ENCODE measurements at places on chromosomes 6 and 20.

DNA sequence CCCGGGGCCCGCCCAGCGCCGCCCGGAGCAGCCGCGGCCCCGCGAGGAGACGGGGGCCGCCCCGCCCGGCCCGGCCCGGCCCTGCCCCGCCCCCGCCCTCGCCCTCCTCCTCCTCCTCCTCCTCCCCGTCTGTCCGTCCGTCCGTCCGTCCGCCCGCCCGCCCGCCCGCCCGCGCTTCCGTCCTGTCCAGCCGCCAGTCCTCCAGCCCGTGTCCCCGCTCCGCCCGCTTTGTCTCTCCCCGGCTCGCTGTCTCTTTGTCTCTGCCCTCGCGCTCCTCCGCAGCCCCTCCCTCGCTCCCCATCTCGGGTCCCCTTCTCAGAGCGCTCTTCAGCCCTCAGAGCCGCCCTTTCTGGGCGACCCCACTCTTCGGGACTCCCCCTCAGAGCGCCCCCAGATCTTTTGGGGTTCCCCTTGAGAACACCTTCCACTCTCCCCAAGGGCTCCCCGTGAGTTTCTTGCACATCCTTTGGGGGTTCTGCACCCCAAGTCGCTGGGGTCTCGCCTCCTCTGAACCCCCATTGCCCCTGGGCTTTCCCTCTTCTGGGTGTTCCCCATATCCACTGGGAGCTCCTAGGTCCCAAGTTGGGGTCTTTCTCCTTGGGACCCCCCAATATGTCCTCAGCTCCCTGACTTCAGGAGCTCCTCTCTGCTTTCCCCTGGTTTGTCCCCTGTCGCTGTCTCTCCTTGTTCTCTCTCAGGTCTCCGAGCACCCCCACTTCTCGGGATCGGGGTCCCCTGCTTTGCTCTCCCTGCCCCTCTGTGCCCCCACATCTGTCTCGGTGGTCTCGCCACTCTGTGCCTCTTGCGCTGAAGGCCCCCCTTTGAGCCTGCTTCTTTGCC is 79.5 kb upstream of the MYL9 start:
- no peak for DNase-seq

- DNase-seq = no peak
Observed at GRCh38 chr20:15619816-15620215, 953.4 kb downstream of the KIF16B start.

- peak; percentile 2 for DNase-seq
Observed at GRCh38 chr6:155678361-155678760, 222.7 kb upstream of the NOX3 start.

- DNase-seq = no peak
Observed at GRCh38 chr6:146912730-146913685, 291.2 kb upstream of the STXBP5 start.

- no peak for DNase-seq
Observed at GRCh38 chr20:49935746-49936152, 448 bp upstream of the RNF114 start.

GRCh38 chr6:157855325-157855724 is 32.3 kb downstream of the SNX9 start:
- DNase-seq = no peak

- no peak for DNase-seq
Observed at GRCh38 chr6:123986938-123987337, 183.3 kb downstream of the NKAIN2 start.

DNA sequence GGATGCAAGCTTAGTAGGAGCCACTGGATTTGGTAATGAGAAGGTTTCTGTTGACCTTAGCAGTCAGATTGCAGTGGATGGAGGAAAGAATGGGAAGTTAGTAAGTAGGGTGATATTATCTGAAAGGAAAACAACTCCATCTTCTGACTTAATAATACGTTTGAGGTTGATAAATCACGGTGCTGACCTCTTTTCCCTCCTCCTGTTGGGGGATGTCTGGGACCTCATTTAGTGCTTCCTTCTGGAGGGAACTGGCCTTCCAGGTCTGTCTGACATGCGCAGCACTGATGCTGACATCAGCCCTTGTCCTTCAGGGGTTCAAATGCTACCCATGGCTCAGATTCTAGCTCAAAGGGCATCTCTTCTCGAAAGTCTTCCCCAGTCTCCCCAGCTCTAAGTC is 48.2 kb upstream of the AKAP12 start:
- no peak for DNase-seq

- DNase-seq = no peak
Observed at GRCh38 chr20:22689266-22689665, 104.9 kb upstream of the FOXA2 start.

DNA sequence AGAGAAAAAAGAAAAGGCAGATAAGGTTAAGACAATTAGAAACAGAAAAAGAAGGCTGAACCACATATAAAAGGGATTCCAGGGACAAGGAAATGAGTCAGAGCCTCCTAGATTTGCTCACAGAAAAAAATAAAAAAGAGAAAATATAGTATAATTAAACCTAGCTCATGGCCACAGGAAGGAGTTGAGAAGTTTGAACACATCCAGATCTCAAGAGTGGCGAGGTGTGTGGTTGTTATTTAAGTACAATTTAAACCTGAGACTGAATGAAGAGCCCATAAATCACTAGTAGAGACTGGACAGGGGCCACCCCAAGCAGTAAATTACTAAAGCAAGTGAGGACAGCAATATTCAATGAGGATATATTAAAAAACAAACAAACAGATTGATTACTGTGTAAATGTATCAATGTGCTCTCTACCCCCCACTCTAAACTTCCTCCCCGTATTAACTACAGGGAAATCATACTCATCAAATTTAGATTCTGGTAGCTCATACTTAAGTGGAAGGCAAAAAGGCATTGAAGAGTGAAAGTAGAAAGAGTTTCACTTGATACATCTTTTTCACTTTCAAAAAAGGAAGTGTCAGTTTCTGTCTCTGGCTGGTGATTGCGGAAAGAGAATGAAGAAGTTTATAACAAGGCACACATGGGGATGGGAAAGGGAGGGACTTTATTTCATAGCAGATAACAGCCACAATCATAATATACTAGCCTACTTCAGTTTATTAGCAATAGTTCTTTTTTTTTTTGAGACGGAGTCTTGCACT is 49.3 kb upstream of the SCAF8 start:
- DNase-seq = peak; percentile 25

DNA sequence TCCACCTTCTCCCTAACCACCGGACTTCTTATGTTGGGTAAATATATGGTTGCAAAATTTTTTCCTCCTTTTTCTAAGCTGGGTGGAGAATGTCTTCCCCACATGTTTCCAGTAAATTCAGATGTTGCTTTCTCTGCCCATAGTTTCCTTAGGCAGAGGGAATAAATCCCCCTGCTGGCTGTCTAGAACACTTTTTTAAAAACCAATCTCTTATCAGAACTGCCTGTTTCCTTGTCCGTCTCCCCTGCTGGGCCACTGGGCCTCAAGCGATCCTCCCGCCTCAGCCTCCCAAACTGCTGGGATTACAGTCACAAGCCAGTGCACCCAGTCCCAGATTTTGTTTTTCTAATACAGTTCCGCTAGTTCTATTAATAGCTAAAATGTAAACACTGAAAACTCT is 9.9 kb upstream of the WFDC2 start:
- peak; percentile 18 for DNase-seq

DNA sequence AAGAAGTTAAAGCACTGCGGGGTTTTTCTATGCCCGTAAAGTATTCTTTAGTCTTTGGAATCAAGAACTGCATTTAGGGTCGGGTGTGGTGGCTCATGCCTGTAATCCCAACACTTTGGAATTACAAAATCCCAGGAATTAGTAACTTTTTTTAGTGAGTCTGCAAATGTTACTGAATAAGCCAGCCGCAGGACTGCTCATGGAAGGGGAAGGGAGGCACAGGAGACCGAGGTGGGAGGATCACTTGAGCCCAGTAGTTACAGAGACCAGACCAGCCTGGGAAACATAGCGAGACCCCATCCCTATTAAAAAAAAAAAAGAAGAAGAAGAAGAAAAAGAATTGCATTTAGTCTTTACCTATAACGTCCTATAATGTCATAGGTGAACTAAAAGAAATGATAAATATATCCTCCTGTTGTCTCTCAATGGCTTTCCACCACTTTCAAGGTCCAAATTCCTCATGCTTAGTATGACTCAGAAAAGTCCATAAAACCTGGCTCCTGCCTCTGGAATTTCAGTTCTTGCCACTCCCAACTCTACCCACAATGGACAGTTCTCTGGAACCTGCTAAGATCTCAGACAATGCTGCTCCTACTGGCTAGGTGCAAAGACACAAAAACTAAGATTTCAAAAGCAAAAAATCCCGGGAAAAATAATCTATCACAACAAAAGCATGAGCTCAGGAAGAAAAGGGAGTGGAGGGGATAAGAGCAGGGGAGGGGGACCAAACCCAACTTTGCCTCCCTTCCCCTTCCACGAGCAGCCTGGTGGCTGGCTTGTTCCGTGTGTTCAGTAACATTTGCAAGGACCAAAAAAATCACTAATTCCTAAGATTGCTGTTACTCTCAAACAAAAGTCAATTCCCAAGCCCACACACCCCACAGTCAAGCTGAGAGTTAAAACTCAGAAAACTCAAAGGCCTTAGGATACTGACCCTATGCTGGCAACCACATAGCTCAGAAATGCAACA is 39.0 kb downstream of the B4GALT5 start:
- peak; percentile 71 for DNase-seq

GRCh38 chr20:33131949-33132473 is 35.9 kb upstream of the BPIFA2 start:
- DNase-seq = no peak

DNA sequence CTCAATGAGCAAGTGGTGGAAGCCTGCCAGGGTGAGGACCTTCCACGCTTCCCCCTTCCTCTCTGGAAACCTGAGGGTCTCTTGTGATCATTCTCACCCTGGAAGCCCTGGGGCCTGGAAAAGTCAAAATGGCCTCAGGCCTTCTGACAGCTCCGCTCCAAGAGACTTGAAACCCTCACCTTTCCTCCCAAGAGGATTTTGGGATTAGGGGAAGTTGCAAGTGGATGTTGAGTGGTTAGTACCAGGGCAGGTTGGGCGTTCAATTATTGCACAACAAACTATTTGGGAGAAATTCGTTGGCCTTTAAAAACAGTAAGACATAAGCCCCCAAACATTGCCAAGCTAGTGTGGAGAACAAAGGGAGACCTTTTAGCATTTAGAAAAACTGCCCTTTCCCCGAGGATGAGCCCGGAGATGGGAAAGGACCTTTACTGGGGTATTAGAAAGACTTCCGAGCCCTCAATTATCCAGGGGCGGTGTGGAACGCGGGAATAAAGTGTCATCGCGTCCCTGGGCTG is 4.7 kb downstream of the NKX2-2 start:
- no peak for DNase-seq

DNA sequence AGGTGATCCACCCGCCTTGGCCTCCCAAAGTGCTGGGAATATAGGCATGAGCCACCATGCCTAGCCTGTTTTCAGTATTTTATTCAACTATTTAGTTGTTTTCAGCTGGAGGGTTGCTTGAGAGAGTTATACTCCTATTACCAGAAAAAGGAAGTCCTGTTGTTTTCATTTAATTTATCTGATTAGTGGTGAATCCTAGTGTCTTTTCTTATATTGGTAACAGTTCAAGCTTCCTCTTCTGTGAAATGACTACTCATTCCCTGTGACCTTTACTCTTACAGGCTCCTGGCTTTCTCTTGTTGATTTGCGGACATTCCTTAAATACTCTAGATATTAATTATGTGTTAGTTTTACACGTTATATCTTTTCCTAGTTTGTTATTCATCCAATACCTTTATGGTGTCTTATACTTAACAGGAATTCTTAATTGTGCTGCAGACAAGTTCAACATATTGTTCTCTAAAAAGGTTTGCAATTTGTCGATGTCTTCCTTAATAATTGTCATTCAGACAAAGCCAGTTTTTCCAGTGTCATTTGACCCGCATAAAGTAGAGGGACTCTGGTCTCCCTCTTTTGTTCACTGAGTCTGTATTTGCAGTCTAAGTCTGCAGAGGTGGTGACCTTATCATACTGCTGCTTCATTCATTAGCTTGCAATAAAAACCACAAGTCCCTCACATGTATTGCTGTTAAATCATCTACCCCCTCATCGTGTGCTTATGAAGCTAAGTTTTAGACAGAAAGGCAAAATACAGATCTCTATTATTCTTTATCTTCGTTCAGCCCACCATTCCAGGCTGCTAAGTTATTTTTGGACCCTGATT is 51.4 kb downstream of the ZBTB9 start:
- no peak for DNase-seq

DNA sequence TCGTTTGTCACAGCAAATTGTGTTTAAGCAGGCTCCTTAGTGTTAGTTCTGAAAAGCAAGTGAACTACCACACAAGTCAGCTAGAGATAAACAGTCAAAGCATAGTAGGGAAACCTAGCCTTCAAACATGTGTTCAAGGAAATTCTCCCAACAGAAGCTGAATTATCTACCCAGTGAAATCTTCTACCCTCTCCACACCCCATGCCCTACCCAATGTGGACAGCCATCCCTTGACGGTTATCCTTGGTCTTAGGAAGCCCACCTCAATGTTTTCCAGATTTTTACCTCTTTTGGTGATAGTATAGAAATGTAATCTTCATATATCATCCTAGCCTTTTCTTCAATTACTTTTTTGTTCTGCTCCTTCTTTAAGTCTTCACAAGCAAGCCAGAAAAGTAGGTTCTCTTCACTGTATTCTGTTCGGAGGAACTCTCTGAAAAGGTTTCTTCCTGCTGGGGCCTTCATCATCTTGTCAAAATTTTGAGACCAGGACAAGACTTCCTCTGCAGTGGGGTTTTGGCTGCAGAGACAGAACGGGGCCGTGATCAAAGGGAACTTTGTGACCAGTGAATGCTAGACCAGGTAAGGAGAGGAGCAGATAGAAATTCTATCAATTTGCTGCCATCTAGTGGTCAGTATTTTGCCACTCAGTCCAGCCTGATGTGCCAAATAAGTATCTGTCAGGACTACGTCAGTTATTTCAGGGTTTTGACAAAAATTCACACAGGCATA is 21.6 kb upstream of the MTRF1L start:
- peak; percentile 17 for DNase-seq

DNA sequence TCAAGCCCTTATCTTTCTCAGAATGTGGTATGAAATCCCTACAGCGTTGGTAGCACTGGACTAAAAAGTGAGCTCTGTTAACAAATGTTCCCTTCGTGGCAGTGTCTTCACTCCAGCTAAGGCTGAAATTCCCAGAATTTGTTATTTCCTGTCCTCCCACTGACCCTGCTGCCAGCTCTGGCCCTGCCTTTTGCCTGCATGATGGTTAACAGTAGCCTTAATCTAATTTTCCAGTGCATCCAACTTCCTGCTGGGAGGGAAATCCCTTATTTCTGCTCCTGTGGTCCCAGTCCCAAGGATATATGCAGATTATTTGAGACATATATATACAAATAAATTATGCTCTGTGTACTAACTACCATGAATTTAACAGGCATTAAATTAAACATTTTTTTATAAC is 157.2 kb upstream of the CARMIL1 start:
- DNase-seq = no peak

GRCh38 chr20:10119336-10119735 is 84.5 kb downstream of the ANKEF1 start:
- DNase-seq = no peak
